ENCODE measurements at places on chromosomes 2 and 18.
A peak's percentile ranks its signal among the peaks of the same experiment; 100 is the strongest.

- DNase-seq, result peak; percentile 87
Observed at GRCh38 chr2:203535078-203535783, at the start of gene RAPH1. Gene RAPH1, minus strand, starts transcription at chr2:203535301. Its CDS starts 39,948 bp downstream, at chr2:203495353.

- DNase-seq, result peak; percentile 54
Observed at GRCh38 chr2:144078106-144078505, 441.8 kb downstream of the ZEB2 start.

GRCh38 chr2:125745514-125745913, 910.4 kb upstream of the GYPC start:
- peak; percentile 6 for DNase-seq

GRCh38 chr18:9429662-9429993, 45.7 kb upstream of the RALBP1 start:
- DNase-seq, result no peak

- no peak for DNase-seq
Observed at GRCh38 chr2:66070721-66071602, 364.0 kb upstream of the MEIS1 start.

DNA sequence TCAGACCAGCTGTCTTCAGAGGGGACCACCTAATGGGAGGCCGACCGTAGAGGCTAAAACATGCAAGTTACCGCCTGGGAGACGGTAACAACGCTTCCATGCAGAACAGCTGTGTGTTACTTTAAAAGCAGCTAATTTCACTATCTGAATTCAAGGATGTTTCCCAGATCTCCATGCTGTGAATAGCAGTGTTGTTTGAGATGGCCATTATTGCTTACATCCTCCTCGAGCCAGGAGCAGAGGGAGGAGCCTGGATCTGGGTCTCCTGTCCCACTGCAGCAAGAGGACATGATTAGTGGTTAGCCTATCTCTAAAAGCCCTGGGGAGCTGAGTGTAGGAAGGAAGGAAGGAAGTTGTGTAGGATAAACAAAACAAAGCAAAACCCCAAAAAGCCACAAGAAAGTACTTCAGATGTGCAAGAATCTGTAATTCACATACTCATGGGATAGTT, 50.9 kb downstream of the ACTR2 start:
- DNase-seq, result peak; percentile 57

- peak; percentile 46 for DNase-seq
Observed at GRCh38 chr2:74708883-74709282, 54.8 kb downstream of the SEMA4F start.

GRCh38 chr2:220835583-220835982, 736.5 kb downstream of the EPHA4 start:
- DNase-seq, result no peak

GRCh38 chr2:239954166-239955086, 70.7 kb downstream of the NDUFA10 start:
- peak; percentile 60 for DNase-seq

DNA sequence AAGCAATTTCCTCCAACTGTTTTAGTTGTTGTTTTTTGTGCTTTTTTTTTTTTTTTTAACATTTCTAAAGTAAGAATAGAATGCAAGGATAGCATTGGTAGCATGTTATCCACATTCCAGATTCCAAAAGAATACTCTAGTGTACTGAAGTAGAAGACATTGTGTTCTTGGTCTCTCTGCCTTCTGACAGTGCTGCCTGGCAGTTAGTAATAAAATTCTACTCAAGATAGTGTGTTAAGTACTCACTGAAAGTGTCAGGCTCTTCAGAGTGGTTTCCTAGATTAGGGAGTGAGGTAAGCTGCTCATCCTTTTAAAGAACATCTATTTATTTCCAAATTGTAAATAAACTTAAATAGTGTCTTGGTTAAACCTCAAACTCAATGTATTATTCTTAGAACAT, 253.7 kb downstream of the HNMT start:
- no peak for DNase-seq

DNA sequence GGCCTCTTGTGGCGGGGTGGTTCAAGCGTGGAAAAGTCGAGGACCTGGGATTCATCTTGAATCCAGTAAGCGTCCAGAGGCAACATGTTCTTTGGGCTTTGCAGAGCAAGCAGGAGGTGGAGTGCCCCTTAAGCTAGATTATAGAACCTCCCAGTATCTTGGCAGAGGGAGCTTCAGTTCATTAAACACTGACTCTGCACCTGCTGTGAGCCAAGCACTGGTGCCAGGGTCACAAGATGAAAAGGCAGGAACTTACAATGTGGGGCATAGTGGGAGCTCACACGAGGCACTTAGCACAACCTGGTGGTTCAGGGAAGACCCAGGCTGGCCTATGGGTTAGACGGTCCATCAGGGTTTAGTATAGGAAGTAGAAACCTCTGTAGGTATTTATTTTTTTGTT, 7.4 kb upstream of the FZD5 start:
- no peak for DNase-seq

GRCh38 chr2:113776949-113777348, 20.5 kb upstream of the SLC35F5 start:
- DNase-seq, result peak; percentile 25

DNA sequence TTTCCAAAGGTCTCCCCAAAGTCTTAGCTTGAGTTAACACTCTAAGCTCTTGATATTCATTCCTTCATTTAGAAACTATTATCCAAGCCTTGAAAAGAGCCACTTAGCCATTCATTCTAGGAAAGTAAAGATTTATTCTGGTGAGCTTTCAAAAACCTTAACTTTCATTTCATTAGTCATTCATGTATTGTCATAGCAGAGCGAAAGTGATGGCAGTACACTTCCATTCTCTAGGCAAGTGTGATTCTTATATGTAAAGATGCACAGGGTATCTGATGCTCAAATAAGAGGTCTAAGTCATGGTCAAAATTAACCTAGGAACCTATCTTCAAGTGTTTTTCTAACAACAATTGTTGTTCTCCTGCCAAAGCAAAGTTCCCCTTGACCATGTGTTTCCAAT, 553.0 kb upstream of the FANCL start:
- DNase-seq, result no peak

- no peak for DNase-seq
Observed at GRCh38 chr2:157691131-157691530, 62.5 kb upstream of the ACVR1C start.

GRCh38 chr2:217736776-217737550, 265.8 kb downstream of the TNS1 start:
- DNase-seq, result no peak

- no peak for DNase-seq
Observed at GRCh38 chr2:11976073-11976472, 229.6 kb downstream of the LPIN1 start.

DNA sequence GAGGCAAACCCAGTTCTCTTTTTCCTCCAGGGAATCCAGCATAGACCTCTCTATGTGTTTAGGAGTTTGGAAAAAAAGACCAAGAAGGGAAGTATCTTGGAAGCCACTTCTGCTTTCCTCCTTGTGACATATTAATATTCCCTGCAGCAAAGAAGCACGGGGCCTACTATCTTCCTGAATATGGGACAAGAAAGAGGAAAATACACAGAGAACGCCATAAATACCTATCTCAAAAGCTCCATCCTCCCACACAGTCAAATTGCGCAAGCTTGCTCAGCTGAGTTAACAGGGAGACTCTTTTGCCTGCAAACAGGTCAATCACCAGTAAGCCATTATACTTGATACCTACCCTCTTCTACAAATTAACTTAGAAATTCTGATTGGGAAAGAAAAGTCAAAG, 16.7 kb upstream of the RAPH1 start:
- peak; percentile 65 for DNase-seq
